T-helper 1 cell (primary cell): ENCODE measurements at places on chromosomes 5 and 9.

GRCh38 chr9:113349445-113350094 lies at the start of gene BSPRY:
Gene BSPRY, plus strand, starts transcription at chr9:113349541. Its CDS starts 39 bp downstream, at chr9:113349580.
- no peak for DNase-seq

GRCh38 chr5:177973066-177973635 lies 22.9 kb downstream of the PROP1 start:
- no peak for DNase-seq

DNA sequence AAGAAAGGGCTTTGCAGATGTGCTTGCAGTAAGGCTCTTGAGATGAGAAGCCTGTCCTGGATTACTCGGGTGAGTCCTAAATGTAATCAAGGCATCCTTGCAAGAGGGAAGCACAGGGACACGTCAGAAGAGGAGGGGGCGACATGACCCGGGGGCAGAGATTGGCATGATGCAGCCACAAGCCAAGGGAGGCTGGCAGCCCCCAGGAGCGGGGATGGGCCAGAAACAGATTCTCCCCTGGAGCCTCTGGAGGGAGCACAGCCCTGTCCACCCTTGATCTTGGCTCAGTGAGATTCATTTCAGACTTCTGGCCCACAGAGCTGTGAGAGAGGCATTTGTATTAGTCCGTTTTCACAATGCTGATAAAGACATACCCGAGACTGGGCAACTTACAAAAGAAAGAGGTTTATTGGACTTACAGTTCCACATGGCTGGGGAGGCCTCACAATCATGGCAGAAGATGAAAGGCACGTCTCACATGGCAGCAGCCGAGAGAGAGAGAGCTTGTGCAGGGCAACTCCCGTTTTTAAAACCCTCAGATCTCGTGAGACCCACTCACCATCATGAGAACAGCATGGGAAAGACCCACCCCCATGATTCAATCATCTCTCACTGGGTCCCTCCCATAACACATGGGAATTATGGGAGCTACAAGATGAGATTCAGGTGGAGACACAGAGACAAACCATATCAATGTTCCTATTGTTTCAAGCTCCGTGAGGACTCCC lies 76.1 kb downstream of the ADAMTS2 start:
- DNase-seq: no peak

- no peak for DNase-seq
Observed at GRCh38 chr9:137294681-137295237, 7.3 kb downstream of the NRARP start.

DNA sequence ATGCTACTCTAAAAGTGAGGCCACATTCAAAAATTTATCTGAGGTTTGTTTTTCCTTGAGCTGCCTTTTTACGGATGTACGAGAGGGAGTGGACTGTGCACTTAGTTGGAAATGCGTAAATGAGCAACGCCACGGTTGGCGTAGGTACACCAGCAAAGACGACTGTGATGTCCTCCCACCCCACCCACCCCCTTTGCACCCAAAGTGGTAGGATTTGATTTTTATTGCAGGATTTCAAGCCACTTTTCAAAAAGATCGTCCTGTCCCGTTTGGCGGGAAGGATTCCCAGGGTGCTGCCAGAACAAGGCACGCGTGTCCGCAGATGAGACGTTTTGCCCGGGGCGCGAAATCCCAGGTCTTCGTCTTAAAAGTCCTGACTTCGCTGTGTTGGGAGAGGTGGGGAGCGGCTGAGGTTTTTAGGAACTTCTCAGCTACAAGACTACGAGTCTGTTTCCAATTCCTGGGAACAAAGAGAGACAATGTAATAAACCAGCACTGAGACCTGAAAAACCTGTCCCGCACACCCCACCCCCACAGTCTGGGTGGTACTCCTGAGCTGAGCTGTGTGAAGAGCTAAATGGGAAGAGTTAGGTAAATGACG lies 1.0 kb upstream of the TLE1 start:
- no peak for DNase-seq

GRCh38 chr9:6945816-6946215 lies 188.0 kb downstream of the KDM4C start:
- no peak for DNase-seq

DNA sequence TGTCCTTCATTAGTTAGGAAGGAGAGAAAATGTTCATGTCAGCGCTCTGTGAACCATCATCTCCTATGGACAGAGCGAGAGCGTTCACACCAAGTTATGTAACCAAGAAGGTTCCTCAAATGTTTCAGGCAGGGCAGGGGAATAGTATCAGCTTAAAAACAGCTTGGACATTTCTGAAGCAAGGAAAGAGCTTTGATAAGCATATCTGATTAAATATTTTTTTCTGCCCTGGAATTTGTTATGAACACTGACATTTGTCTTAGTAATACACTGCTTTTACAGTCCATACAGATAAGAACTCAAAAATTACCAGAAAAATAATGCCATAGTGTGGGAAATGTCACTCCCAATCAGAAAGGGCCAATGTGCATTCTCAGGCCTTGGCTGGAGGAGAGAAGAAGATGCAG lies 66.3 kb upstream of the LIFR start:
- DNase-seq: no peak

GRCh38 chr9:129582855-129583254 lies 38.0 kb downstream of the C9orf50 start:
- peak; percentile 43 for DNase-seq

GRCh38 chr9:88593537-88594185 lies 58.7 kb downstream of the NXNL2 start:
- peak; percentile 46 for DNase-seq

GRCh38 chr5:132674671-132675506 lies 1.1 kb downstream of the IL4 start:
- DNase-seq: no peak

DNA sequence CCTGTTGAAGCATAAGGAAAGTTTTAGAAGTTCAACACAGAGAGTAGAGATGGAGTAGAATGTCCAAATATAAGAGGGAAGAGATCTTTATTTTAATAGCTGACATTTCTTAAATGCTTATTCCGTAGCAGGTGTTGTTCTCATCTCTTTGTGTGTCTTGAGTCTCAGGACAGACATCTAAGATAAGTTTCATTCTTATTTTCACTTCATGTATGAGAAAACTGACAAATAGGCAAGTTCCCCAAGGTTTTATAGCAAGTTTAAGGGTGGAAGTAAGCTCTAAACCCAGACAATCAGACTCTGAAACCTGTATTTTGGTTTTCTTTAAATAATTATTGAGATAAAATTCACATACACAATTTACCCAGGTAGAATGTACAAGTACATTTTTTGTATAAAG lies 228.4 kb upstream of the PPP1R2B start:
- no peak for DNase-seq

DNA sequence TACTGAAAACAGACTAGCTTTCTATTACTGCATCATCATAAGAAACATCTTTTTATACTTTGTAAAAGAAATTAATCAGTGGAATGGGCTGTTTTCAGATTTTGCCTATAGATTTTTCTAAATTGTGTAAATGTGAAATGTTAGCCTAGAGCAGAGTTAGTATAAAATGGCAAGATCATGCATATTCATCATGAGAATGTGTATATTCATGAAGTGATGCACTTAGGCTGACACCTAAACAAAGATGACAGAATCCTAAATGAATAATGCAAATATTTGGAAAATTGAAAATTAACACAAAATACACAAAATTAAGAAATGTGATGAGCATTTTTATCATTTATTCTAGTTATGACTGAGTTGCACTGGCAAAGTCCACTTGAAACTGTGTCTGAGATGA lies 57.2 kb downstream of the SPTLC1 start:
- DNase-seq: no peak

DNA sequence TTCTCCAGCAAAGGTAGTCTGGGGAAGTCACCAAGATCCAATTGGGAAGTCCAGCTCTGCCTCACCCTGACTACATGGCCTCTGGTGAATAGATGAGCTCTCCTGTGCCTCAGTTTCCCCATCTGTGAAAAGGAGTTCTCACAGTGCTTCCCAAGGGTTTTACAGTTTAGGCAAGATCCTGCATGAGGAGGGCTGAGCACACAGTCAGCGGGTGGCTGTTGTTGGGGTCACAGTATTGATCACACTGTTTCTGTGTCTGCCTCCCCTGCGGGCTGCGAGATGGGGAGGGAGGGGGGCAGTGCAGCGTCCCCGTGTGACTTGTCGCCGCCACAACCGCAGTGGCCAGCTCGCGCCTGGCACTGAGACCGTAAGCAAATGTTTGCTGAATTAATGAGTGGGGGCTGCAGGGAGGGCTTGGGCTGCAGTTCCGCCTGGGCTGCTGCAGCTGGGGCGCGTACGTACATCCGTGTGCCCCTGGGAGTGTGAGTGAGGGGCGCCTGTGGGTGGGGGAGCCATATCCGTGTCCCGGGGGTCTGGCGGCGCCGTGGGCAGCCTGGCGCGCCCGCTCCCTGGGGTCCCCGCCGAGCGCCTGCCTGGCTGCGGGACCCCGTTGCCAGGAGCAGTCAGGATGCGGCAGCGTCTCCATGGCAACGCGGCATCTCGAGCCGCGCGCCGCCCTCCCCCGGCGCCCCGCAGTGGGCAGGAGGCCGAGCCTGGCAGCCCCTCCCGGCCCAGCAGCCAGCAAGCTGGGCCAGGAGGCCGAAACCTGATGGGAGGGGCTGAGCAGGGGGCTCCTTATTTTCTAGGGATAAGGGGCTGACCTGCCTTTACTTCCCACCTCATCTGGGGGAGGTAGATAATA lies 31.4 kb upstream of the PSD2 start:
- DNase-seq: peak; percentile 27

DNA sequence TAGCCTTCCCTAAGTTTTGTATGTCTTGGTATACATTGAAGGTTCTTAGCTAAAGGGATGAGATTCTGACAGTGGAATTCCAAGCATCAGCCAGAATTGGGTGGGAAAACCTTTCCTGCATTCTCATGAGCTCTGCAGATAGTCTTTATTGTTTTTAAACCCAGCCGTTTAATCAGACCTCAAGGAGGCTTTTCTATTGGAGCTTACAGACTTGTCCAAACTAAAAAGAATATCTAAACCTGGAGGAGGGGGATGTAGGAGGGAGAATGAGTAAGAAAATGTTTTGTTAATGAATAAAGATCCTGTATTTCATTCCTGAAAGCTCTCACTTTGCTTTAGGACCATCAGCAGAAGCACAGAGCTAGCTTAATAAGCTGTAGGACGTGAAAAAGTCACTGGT lies 41.7 kb downstream of the EBF1 start:
- no peak for DNase-seq

- DNase-seq: no peak
Observed at GRCh38 chr9:27924502-27924901, 351.2 kb upstream of the C9orf72 start.

DNA sequence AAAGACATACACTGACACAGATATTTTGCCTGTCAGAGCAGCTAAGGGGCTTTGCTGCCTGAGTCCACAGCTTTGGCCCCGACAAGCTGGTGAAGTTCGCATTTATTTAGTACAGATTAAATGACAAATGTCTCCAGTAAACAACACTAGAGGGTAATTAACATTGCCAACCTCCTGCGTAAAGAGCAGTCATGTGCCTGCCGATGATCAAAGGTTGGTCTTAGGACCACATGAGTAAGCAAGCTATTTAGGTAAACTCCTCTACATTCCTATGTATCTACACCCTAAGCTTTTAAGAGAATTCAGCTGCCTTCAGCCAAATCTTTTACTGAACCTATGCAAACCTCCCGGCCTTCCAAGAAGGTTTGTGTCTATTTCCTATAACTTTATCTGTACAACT lies 73.0 kb upstream of the PJA2 start:
- DNase-seq: no peak

DNA sequence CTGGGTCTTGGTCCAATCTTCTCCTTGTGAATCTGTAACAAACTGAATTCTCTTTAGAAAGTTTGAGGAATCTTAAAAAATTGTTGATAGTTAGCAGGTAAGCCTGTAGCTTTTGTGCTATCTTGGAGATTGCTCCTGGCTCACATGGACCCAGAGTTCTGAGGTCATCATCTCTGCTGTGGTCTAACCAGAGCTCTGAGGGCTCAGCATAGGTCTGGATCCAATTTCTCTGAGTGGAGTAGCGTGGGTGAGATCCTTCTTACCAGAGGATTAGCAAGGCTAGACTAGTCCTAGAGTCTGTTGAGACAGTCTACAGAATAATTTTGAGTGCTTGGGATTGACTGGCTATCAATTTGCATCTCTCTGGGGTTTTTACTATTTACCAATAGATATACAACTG lies 60.5 kb upstream of the IL6ST start:
- no peak for DNase-seq

- DNase-seq: no peak
Observed at GRCh38 chr5:14727928-14728458, 63.5 kb downstream of the OTULIN start.

GRCh38 chr5:159224471-159224870 lies 15.1 kb upstream of the RNF145 start:
- DNase-seq: no peak

DNA sequence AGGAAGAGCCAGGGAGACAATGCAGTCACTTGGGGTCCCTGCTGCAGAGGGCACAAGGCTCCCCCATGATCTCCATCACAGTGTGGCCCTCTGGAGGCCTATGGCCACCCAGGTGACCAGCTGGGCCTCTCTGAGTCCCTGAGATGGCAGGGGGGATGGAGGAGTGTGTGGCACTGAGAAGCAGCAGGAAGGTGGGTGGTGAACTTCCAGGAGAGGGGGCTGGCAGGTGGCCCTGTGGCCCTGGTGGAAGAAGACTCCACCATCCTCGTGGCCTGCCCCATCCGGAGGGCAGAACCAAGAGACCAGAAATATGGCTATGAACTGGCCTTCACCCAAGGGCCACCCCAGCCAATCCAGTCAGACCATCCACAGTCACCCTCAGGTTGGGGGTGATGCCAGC lies 31.7 kb upstream of the AFAP1L1 start:
- DNase-seq: no peak

DNA sequence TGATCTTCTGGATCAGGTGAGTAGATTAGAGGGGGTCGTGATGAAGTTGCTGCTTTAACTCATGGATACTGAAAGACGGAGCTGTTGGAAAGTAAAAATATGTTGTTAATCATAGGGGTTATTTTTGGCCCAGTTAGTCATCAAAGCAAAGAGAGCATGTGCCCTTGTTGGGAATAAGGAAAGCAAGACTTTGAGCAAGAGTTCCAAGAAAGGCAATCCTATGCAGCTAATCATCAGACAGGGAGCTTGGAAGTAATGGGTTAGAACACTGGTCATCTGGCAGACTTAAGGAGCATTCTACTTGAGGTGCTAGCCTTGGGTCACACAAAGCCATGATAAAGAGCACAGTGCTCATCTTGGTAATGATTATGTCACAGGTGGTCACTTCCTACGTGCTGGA lies 18.3 kb downstream of the ASPN start:
- DNase-seq: no peak

DNA sequence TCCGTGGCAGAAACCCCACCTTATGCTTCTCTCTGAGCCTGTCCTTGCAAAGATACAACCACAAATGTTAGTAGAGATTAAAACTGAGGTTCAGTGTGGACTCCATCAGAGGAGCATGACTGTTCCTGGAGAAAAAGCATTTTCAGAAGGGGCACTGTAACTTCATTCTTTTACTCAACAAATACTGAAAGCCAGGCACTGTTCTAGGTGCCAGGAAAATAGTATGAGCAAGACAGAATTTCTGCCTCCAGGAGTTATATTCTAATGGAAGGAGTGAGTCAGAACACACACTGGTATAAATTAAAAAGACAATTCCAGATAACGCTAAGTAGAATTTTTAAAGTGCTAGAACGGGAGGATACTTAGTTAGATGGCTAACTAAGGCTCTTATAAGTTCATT lies 251.4 kb upstream of the GAS1 start:
- no peak for DNase-seq

GRCh38 chr5:111278858-111279504 lies 54.8 kb downstream of the CAMK4 start:
- DNase-seq: peak; percentile 60
